Activated CD4-positive, alpha-beta memory T cell treated with anti-CD3 and anti-CD28 coated beads, Interleukin-2, amount 10 ng/mL, durations not matched to agents 7 days and 5 days (primary cell): ENCODE measurements at places on chromosomes 2 and 18.

DNA sequence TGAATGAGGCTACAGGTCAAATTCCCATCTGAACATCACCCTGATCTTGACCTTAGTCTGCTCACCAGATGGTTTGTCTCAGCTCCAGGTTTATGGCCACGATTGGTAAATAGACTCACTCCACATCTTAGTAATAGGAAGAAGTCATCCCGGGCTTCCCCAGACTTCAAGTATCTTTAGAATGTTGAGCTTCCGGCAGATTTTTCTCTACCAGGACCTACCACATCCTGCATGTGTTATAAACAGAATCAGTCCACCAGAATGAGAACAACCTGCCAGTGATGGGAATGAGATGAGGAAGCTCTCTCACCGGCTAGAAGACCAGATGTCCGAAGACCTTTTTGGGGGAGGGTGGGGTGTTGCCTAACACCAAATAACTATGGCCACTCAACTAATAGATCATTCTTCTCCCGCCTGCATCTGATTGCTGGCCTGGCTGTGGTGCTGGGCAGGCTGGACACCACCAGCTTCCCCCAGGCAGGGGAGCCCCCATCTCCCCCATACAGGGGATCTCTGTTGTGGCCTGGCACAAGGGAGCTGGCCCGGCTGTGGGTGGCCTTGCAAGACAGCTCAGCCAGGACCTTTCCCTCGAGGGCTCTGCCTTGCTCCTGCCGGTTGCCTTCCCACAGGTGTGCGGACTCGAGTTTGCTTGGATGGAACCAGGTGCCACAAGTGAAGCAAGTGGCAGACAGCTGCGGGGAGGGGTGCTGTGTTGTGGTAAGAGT lies 88.5 kb downstream of the SH3RF3 start:
- no peak for DNase-seq
- peak overlapping the region; percentile 89 for H3K27ac ChIP-seq
- H3K4me3 ChIP-seq = peak overlapping the region; percentile 6
- H3K36me3 ChIP-seq = peaks cover 7% of the 10 kb centered on the region

GRCh38 chr2:178320011-178320585 lies 125.8 kb downstream of the OSBPL6 start:
- H3K27ac ChIP-seq = no peak overlapping the region
- no peaks in the 10 kb centered on the region for H3K36me3 ChIP-seq
- DNase-seq = no peak
- H3K27me3 ChIP-seq = peaks cover 36% of the 10 kb centered on the region
- no peaks in the 10 kb centered on the region for H3K4me1 ChIP-seq
- H3K4me3 ChIP-seq = no peak overlapping the region

DNA sequence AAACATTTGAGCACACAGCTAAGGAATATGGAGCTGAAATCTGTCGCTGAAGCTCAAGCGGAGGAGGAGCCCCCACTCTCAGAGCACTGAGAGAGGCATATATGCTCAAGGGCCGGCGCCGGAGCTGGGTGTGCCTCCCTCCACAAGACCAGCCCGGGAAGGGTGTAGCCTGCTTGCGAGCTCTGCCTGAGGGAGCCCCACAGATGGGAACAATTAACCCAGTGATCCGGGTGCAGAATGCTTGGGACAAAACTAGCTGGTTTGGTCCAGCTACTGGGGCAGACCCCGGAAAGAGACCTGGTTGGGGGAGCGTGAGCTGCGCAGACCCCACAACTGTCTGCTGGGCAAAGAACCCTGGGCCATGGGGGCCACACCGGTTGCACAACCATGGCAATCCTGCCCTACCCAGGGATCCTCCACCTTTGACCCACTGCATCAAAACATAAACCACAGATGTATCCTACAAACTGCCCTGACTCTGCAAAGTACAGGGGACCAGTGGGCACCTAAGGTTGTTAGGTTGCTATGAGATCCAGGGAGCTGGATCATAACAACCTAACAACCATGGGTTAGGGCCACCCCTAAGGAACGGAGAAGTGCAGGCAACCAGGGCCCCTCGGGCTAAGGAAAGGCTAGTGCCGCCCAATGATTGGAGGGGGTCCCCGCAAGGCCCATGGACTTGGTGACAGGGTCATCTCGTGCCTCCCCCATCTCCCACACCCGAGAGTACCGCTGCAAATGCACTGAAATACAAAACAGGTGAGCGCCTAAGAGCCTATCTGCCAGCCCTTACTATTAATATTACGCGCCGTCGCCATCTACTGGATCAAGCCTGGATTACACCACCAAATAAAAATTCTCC lies 53.4 kb upstream of the SCN1A start:
- H3K4me1 ChIP-seq = no peaks in the 10 kb centered on the region
- no peaks in the 10 kb centered on the region for H3K27me3 ChIP-seq
- H3K36me3 ChIP-seq = no peaks in the 10 kb centered on the region

DNA sequence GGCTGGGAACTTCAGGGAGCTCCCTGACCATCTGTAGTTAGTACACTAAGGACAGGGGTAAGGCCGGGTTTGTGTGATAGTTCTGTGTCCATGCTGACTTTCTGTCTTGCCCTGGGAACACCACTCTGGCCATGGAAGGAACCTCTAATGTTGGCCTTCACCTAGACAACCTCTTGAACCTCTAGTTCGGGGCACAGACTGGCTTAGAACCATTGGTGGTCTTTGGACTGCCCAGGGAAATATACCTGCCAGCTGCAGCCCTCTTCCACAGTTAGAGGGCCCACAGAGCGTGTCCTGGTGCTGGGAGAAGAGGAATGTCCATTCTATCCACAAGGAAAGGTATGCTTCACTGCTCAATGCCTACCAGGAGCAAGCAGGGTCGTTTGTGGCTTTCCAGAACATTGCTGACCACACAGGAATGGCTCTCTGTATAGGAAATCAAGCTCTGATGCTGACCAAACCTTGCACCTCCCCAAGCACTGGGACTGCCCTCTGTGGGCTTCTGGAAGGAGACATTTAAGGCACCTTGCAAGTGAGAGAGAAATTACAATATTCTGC lies 318.8 kb upstream of the EPAS1 start:
- no peak for DNase-seq
- H3K36me3 ChIP-seq = no peaks in the 10 kb centered on the region
- H3K4me3 ChIP-seq = no peak overlapping the region
- H3K4me1 ChIP-seq = peaks cover 8% of the 10 kb centered on the region

DNA sequence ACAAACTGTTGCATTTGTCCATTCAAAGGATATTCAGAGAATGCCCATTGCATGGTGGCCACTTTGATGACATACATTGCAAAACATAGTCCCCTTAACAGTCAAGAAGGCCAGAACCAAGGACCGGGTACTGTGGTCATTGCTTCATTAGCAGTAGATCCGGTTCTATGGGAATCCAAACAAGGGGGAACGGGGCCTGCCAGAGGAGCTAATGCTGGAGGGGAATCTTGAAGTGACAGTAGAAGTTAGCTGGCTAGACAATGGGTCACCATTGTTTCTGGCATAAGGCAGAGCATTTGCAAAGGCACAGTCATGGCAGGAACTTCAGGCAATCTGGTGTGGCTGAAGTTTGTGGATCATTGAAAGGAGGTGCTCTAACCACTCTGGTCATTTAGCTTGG lies 279.7 kb downstream of the SS18 start:
- no peak overlapping the region for H3K27ac ChIP-seq
- peaks cover 2% of the 10 kb centered on the region for H3K27me3 ChIP-seq
- no peak for DNase-seq

DNA sequence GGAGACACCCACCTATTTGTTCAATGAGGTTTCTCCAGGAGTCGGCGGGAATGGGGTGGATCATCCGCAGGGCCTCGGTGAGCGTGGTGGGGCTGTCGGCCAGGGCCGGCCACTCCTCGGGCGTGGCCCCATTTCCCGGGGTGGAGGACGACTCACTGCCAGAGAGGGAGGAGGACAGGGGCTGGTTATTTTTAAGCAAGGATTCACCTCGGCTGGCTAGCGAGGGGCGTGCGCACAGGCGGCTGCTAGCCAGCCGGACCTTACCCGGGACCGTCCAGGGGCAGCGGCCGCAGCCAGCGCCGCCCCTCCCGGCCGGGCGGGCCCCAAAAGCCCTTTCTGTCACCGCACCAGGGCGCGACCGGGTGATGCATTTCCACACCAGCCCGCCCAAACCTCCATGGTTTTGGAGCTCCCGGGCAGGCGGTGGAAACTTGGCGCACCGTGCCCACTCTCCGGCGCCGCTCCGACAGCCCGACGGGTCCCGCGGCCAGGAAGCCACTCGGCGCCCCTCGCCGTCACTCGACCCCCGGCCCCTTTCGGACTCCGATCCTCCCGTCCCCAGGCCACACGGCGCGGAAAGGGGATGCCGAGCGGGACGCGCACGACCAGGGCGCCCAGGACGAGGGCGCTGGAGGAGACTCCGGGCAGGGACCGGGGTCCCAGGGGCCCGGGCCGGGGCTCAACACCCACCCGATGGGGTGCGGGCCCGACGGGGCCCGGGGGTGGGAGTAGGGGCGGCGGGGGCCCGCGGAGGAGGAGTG lies 57.1 kb downstream of the SNORC start:
- DNase-seq = peak; percentile 29
- H3K27me3 ChIP-seq = peaks cover 67% of the 10 kb centered on the region
- peak overlapping the region; percentile 49 for H3K4me3 ChIP-seq
- no peak overlapping the region for H3K27ac ChIP-seq
- H3K4me1 ChIP-seq = peaks cover 10% of the 10 kb centered on the region

DNA sequence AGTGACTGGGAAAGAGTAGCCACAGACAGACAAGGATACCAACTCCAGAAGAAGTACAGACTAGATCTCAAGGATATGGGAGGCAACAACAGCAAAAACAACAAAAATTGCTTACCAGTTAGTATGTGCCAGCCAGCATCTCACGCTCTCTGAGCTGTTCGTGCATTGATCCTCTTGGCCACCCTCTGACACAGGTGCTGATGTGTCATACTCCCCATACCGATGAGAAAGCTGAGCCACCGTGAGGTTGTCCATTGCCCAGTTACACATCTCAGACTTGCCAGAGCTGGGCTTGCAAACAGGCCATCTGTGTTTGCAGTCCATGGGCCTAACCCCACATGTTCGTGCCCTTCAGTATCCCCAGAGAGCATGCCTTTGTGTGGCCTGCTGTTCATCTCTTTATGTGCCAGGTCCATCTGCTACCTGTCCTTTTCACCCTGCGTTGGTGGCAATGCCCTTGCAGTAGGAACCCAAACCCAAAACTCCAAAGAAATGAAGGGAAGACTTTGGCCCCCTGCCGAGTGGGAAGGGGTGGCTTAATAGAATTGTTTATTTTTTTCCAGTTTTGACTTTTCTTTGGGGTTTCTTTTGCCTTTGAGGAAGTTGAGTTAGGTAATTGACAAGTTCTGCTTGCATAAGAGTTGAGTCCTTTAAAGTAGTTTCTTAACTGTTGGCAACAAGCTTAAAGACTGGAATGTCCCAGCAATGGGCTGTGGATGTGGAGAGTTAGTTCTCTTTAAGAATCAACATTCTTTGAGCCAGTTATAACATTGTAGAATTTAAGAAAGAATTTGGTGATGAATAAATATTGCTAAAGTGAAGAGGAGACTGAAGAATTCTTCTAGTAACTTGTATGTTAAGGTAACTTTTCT lies 46.7 kb downstream of the LYPD6B start:
- peaks cover 14% of the 10 kb centered on the region for H3K27me3 ChIP-seq
- no peak for DNase-seq
- H3K36me3 ChIP-seq = no peaks in the 10 kb centered on the region
- no peak overlapping the region for H3K27ac ChIP-seq

GRCh38 chr2:96320728-96321622 lies 4.1 kb upstream of the ITPRIPL1 start:
- H3K27ac ChIP-seq = peak overlapping the region; percentile 84
- H3K4me3 ChIP-seq = peak overlapping the region; percentile 80
- H3K4me1 ChIP-seq = peaks cover 70% of the 10 kb centered on the region
- H3K36me3 ChIP-seq = peaks cover 32% of the 10 kb centered on the region
- DNase-seq = peak; percentile 46
- no peaks in the 10 kb centered on the region for H3K27me3 ChIP-seq

DNA sequence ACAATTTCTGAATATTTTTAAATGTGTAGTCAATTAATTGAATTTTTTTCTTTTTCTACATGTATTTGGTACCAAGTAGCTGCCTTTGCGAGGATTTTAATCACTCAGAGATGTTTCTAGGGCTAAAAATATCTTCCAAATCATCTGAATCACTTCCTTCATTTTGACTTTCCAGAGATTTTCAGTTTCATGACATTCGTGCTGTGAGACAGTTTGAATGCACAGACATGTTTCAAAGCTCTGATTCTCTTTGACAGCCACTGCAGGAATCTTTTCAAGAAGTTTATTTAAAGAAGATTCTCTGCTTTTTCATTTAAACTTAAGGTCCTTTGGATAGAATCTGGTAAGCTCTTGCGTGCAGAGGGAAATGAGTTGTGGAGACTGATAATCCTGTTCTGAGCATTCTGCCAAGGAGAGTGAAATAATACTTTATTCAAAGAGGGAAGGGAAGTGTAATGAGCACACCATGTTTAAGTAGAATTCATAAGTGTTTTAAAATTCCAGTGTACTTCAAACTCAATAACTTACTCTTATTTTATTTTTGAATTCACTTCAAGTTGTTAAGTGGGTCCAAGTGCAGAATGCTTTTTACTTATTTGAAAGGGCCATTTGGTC lies 9.7 kb downstream of the CYBRD1 start:
- H3K4me1 ChIP-seq = no peaks in the 10 kb centered on the region
- peaks cover 2% of the 10 kb centered on the region for H3K36me3 ChIP-seq
- H3K27me3 ChIP-seq = peaks cover 41% of the 10 kb centered on the region
- DNase-seq = no peak
- no peak overlapping the region for H3K27ac ChIP-seq

DNA sequence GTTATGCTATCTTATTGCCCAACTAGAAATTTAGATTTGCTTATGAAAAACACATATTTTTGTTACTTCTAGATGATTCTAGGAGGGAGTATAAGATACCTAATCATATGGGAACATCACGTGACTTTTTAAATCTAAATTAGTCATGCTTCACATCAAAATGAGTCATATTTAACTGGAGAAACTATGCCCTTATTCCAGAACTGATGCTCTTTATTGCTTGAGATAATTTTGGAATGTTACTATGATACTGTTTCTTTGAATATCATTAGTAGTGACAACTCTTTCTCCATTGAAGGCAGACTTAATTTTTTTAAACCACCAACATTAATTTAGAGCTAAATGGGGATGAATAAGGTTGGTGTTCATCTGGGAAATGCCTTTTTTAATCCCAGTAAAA lies 19.9 kb upstream of the ELAC1 start:
- no peaks in the 10 kb centered on the region for H3K27me3 ChIP-seq
- no peaks in the 10 kb centered on the region for H3K4me1 ChIP-seq
- H3K27ac ChIP-seq = no peak overlapping the region
- no peak for DNase-seq
- no peak overlapping the region for H3K4me3 ChIP-seq
- peaks cover 38% of the 10 kb centered on the region for H3K36me3 ChIP-seq

GRCh38 chr2:189260361-189260814 lies 80.8 kb upstream of the COL5A2 start:
- H3K27me3 ChIP-seq = no peaks in the 10 kb centered on the region
- H3K36me3 ChIP-seq = no peaks in the 10 kb centered on the region
- no peak for DNase-seq
- no peaks in the 10 kb centered on the region for H3K4me1 ChIP-seq
- H3K4me3 ChIP-seq = no peak overlapping the region
- H3K27ac ChIP-seq = no peak overlapping the region

GRCh38 chr2:73203055-73203681 lies 794 bp downstream of the NOTO start:
- no peak for DNase-seq
- peaks cover 51% of the 10 kb centered on the region for H3K27me3 ChIP-seq
- no peak overlapping the region for H3K4me3 ChIP-seq
- peaks cover 3% of the 10 kb centered on the region for H3K4me1 ChIP-seq
- H3K27ac ChIP-seq = no peak overlapping the region

GRCh38 chr2:235523021-235523420 lies 29.2 kb downstream of the AGAP1 start:
- no peak overlapping the region for H3K4me3 ChIP-seq
- H3K4me1 ChIP-seq = no peaks in the 10 kb centered on the region
- no peaks in the 10 kb centered on the region for H3K36me3 ChIP-seq
- H3K27me3 ChIP-seq = peaks cover 4% of the 10 kb centered on the region
- DNase-seq = no peak

- H3K27me3 ChIP-seq = no peaks in the 10 kb centered on the region
- H3K4me1 ChIP-seq = no peaks in the 10 kb centered on the region
- no peak overlapping the region for H3K4me3 ChIP-seq
- H3K36me3 ChIP-seq = no peaks in the 10 kb centered on the region
These were observed 109.6 kb downstream of the TAF4B start for GRCh38 chr18:26335571-26336487.
